Natural killer cell (primary cell): ENCODE measurements at places on chromosomes 4 and X.
A peak's percentile ranks its signal among the peaks of the same experiment; 100 is the strongest.

- H3K36me3 ChIP-seq, result no peaks in the 10 kb centered on the region
- DNase-seq, result no peak
- no peaks in the 10 kb centered on the region for H3K4me1 ChIP-seq
- no peak overlapping the region for H3K27ac ChIP-seq
- H3K27me3 ChIP-seq, result no peaks in the 10 kb centered on the region
Measured at GRCh38 chrX:123481913-123482851, 250.7 kb downstream of the THOC2 start.

DNA sequence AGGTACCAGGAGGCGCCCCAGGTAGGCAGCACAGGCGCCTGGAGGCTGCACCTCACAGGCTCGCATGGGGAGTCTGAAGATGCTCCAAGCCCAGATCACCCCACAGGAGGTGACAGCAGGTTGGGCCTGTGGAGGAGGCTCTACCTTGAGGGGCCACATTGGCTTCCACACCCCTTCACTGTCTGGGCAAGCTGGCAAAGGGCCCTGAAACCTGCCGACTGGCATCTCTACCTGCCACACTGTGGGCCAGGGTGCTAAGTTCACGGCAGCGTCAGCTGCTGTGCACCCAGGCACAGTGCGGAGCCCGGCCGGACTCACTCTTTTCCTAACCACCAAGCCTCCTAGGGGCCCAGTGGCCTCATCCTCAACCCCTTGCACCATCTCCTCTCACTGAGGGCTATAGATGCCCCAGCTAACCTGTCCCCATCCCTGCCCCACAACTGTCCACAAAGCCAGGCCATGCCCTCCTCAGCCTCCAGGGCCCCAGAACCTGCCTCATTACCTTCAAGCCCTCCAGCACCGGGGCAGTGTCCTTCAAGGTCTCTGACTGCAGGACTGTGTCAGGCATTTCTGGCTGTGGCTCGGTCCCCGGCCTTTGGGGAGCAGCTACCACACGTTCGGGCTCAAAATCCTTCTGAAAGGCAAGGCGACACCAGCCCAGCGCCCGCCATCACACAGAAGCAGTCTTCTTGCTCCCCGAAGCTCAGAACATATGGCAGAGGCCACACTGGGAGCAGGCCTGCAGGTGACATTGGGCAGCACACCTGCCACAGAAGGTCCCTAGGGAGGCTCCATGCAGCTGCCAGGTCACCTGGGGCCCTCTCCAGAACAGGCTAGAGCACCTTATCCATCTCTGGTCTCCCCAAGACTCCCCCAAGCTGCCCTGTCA lies 28.8 kb downstream of the FGFR3 start:
- H3K4me1 ChIP-seq, result no peaks in the 10 kb centered on the region
- DNase-seq, result no peak
- H3K36me3 ChIP-seq, result peaks cover 53% of the 10 kb centered on the region
- no peak overlapping the region for H3K4me3 ChIP-seq

DNA sequence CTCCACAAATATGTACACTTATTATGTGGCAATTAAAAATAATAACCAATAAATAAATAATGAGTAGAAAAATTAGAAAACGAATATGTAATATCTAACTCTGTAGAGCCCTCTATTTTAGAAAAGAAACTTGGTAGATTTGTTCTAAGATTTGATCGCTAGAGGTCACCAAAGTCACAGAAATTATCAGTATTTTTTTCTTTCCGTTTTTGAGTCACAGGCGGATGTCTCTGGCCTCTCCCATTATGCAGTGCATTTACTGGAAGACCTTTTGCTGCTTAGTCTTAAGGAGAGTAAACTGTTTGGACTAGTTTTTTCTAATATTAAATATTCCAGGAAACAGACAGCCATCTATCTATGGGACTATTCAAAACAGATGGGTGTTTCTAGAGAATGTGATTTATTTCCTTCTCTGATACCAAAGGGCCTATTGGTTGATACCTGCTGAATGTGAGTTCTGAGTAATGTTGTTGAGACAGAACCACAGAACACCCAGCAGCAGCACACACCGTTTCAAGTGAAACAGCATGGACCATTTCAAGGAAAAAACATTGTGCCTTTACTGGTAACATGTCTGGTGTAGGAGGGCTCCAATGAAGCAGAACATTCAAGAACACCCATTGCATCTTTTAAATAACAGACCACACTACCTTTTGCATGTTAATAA lies 34.0 kb upstream of the GYPA start:
- no peaks in the 10 kb centered on the region for H3K27me3 ChIP-seq
- DNase-seq, result peak; percentile 67
- no peaks in the 10 kb centered on the region for H3K4me1 ChIP-seq
- H3K27ac ChIP-seq, result no peak overlapping the region

GRCh38 chr4:15756361-15756861 lies 21.7 kb upstream of the CD38 start:
- DNase-seq, result peak; percentile 68
- H3K27ac ChIP-seq, result peak overlapping the region; percentile 40
- no peaks in the 10 kb centered on the region for H3K27me3 ChIP-seq
- H3K36me3 ChIP-seq, result no peaks in the 10 kb centered on the region
- H3K4me1 ChIP-seq, result peaks cover 36% of the 10 kb centered on the region

DNA sequence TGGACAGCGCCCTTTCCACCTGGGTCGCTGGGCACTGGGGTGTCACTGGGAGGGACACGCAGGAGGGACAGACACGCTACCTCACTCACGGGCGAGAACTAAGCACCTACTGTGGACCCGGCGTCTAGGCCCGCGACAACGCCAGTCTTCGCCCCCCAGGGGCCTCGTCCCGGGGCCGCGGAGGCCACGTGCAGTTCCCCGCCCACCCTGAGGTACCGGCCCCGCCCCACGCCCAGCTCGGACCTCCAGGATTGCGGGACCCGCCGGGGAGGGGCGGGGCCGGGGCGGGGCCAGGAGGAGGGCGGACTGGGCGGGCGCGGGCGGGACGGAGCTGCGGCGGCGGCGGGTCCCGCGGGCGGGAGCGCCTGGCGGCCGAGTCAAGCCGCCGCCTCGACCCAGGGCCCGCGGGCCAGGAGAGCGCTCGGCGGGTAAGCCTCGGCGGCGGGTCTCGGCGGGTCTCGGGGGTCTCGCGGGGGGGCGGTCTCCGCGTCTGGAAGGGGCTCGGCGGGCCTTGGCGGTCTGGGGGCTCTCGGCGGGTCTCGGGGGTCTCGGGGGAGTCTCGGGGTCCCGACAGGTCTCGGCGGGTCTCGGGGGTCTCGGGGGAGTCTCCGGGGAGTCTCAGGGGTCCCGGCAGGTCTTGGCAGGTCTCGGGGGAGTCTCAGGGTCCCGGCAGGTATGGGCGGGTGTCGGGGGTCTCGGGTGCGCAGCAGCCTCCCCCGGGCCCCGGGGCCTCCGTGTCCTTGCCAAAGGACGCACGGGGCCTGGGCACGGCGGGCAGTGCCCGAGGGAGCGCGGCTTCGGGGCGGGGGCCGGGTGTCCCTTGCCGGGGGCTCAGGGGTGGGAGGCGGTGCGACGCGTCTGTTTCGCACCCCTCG lies at the start of gene SH3BP2:
Gene SH3BP2 (plus strand): TSS at position 375 of the 875 bp plus-strand sequence. CDS start 27,533 bp downstream, outside the sequence.
- H3K4me3 ChIP-seq, result peak within 1 kb of the TSS; percentile 59
- peak; percentile 72 for DNase-seq
- no peaks in the 10 kb centered on the region for H3K36me3 ChIP-seq
- no peaks in the 10 kb centered on the region for H3K27me3 ChIP-seq
- peaks cover 89% of the 10 kb centered on the region for H3K4me1 ChIP-seq

GRCh38 chr4:128908735-128909134 lies 99.2 kb downstream of the JADE1 start:
- H3K27me3 ChIP-seq, result no peaks in the 10 kb centered on the region
- no peaks in the 10 kb centered on the region for H3K36me3 ChIP-seq
- no peak overlapping the region for H3K4me3 ChIP-seq
- H3K4me1 ChIP-seq, result peaks cover 6% of the 10 kb centered on the region
- DNase-seq, result no peak

DNA sequence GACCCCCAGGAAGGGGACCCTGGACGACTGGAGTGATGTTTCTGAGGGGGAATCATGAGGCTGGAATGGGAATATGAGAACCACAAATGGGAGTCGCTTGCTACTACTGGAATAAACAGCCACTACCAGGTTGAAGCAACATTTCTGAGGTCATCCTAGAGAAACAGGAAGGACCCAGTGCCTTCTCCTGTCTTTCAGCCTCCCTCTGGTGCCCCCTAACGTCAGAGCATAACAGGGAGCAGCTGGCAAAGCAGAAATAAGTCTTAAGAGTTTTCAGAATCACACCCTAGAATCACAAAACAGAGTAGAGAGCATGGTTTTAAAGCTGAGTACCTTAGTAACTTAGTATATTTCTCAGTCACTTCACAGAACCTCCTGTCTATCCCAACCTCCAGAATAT lies 347.8 kb upstream of the PITX2 start:
- no peak overlapping the region for H3K4me3 ChIP-seq
- no peaks in the 10 kb centered on the region for H3K4me1 ChIP-seq
- H3K27me3 ChIP-seq, result no peaks in the 10 kb centered on the region
- H3K27ac ChIP-seq, result no peak overlapping the region
- DNase-seq, result no peak

- no peaks in the 10 kb centered on the region for H3K4me1 ChIP-seq
- H3K27ac ChIP-seq, result no peak overlapping the region
- no peaks in the 10 kb centered on the region for H3K27me3 ChIP-seq
- H3K36me3 ChIP-seq, result no peaks in the 10 kb centered on the region
Measured at GRCh38 chrX:26914232-26914631, 548.9 kb downstream of the PPP4R3C start.

DNA sequence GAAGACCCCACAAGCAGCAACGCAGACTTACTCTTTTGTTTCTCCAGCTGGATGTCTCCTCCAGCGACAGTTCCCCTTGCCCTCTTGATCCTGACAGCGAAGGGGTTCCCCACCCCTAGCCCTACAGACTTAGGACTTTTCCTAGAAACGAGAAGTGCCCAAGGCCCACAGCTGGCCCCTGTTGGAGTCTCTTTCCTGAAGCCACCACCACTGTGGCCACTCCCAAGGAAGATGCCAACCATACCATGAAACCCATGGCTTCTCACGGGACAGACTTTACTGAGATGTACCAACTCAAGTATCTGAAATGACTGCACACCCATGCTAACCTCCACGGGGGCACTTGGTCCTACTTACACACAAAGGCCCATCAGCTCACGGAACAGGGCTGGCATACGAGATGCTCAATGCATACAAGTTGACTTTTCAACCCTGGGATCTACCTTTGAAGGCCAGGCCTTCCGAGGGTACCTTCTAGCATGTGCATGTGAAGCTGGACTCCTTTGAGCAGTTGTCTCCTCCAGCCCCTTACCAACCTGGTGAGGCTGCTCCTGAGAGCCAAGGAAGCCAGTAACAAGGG lies 924 bp upstream of the IRAK1 start:
- DNase-seq, result peak; percentile 23
- peaks cover 20% of the 10 kb centered on the region for H3K36me3 ChIP-seq
- H3K27me3 ChIP-seq, result no peaks in the 10 kb centered on the region
- peaks cover 27% of the 10 kb centered on the region for H3K4me1 ChIP-seq
- peak overlapping the region; percentile 50 for H3K4me3 ChIP-seq
- peak overlapping the region; percentile 77 for H3K27ac ChIP-seq

GRCh38 chr4:185920171-185920570 lies 108.2 kb upstream of the SORBS2 start:
- H3K4me1 ChIP-seq, result no peaks in the 10 kb centered on the region
- no peak overlapping the region for H3K27ac ChIP-seq
- no peak overlapping the region for H3K4me3 ChIP-seq

DNA sequence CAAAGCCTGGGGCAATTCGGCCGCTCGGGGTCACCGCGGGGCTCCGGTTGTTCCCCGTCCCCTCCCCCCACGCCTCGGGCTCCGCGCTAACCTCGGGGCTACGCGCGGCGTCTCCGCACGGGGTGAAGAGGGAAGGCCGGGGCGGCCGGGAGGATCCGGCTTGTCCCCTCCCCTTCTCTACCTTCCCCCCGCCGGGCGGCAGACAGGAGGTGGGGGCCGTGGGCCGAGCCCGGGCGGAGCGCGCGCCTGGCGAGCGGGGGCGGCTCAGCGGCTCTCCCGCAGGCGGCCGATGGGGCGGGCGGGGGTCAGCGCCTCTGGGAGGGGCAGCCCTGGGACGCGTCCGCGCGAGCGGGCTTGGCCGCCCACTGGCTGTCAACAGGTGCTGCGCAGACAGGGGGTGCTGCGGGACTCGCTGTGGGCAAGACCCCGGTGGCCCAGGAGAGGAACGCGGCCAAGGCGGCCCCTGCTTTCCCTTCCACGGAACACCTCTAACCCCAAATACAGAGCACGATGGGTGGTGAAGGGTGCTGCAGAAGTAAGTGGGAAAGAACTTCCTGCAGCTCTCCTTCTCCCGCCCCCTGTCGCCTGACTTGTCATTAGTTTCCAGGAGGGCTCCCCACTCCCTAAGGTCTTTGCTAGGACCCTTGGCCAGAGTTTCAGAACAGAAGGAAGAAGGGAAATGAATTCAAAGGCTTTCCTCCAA lies at the start of gene PDGFC:
Gene PDGFC (minus strand): TSS at position 124 of the 703 bp plus-strand sequence. CDS start 896 bp downstream, outside the sequence.
- peaks cover 14% of the 10 kb centered on the region for H3K27me3 ChIP-seq
- DNase-seq, result peak; percentile 17
- H3K27ac ChIP-seq, result no peak within 1 kb of the TSS
- H3K36me3 ChIP-seq, result no peaks in the 10 kb centered on the region
- H3K4me1 ChIP-seq, result peaks cover 12% of the 10 kb centered on the region

DNA sequence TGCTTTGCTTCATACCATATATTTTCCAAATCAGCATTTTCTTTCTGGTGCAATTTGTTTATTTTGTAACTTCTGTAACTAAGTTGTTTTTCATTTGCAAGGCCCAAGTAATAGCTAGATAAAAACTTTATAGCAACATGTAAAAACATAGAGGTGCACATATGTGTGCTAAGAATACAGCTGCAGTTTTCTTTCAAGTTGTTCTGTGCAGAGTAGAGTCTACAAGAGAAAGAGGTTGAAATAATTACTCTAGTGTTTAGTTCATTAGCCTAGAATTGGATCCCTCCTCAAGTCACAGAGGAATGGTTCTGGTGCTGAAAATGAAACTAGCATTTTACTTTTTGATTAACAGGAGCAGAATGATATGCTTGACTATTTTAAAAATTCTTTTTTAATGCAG lies 32.2 kb upstream of the PDLIM5 start:
- H3K4me1 ChIP-seq, result no peaks in the 10 kb centered on the region
- H3K4me3 ChIP-seq, result no peak overlapping the region
- H3K36me3 ChIP-seq, result no peaks in the 10 kb centered on the region

DNA sequence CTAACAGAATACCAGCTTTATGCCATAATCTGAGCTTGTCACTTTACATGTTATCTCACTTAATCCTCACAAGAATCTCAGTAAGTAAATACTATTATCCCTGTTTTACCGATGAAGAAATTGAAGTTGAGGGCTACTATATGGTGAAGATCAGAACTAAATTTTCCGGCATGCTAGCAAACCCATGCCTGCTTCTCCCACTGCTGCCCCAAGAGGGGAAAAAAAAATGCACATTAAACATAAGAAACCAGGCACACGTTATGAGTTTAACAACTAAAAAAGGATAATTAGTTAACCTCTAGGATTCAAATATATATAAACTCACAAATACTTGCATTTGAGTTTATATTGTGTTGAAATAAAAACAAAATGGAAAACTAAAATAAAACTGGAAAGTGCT lies 10.8 kb downstream of the SLC10A7 start:
- no peak overlapping the region for H3K27ac ChIP-seq
- no peak overlapping the region for H3K4me3 ChIP-seq
- DNase-seq, result no peak
